Cardiac fibroblast (primary cell): ENCODE measurements at places on chromosomes 4 and X.

DNA sequence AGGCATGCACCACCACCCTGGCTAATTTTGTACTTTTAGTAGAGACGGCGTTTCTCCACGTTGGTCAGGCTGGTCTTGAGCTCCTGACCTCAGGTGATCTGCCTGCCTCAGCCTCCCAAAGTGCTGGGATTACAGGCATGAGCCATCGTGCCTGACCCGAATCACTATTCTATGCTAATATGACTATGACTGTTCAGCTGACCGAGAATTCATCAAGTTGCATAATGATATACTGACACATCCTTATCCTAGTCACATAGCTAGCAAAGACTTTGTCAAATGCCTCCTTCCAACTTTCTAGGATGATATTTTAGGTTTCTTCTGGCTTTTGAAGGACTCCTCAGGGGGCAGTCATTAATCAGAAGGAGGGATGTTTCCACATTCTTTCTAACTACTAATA lies 4.8 kb upstream of the GPM6B start:
- no peak for DNase-seq

GRCh38 chrX:41604177-41604576 lies 84.6 kb upstream of the GPR34 start:
- no peak for DNase-seq

GRCh38 chrX:30270639-30271038 lies 23.7 kb downstream of the MAGEB1 start:
- DNase-seq: no peak

- no peak for DNase-seq
Observed at GRCh38 chr4:81600520-81601357, 129.0 kb upstream of the RASGEF1B start.

GRCh38 chr4:183241322-183241640 lies 78.8 kb downstream of the CLDN22 start:
- peak; percentile 88 for DNase-seq

GRCh38 chr4:76781698-76782595 lies 116.0 kb downstream of the SOWAHB start:
- DNase-seq: peak; percentile 76

DNA sequence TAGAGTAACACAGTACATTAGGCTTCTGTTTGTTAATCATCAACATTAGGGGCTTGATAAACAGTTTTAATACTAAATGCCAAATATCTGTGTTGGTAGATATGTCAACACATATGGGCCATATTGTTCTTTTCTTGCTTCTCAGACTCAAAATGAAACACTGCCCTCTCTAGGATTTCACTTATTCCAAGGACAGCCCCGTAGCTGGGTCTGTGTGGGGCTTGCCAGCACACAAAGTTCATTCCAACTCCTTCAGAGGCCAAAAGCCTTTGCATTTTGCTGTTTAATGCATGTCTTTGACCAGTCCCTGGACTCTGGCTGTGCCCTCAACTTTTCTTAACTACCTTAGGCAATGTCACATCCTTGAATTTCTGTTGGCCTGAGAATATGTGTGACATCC lies 102.0 kb upstream of the ZNF827 start:
- no peak for DNase-seq

GRCh38 chr4:101178731-101179130 lies 168.6 kb downstream of the PPP3CA start:
- DNase-seq: peak; percentile 42

DNA sequence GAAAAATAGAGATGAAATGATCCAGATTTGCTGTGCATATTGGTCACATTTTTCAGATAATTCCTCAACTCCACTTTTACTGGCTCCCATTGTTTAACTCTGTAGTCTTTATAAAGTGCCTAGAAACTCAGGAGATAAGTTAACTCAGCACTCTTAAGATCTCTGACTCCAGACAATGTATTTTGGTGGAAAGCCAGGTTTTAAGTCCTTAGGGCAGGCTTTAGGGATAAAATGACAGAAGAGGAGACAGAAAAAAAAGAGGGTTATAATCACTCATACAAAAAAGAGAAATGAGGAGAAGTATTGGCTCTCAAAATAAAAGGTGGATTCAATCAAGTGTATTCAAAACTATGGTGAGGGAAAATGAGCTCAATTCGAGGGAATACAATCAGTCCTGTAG lies 674.8 kb upstream of the INTU start:
- DNase-seq: no peak

GRCh38 chrX:121781991-121782390 lies 734.6 kb downstream of the GLUD2 start:
- DNase-seq: no peak

DNA sequence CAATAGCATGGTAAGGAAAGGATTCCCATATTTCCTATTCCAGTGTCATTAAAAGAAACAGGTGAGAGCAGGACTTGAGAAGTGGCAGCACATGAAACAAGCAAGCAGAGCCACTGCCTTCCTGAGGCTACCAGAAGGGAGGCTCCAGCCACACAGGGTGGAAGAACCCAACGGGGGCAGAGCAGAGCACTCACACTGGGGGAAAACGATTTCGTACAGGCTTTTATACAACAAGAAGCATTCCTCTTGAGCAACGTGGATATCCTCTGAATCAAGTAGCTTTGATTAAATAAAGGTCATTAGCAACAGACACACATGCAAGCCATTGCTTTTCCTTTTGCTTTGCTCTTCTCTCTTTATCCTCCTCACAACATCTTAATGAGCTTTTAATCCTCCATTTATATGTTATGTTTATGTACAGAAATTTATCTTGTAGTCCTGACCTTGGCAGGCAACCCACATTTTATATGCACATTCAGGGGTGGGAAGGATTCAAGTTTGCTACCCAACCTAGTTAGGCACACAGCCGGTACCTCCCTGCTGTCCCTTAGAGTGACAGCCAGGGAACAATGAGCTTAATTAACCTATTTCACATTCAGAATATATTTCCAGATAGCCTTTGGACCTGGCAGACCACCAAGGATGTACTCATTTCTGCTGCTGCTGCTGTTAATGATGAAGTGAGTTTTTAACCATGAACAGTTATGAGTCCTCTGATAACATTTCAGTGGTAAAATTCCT lies 202.1 kb downstream of the ARHGAP24 start:
- DNase-seq: peak; percentile 10

DNA sequence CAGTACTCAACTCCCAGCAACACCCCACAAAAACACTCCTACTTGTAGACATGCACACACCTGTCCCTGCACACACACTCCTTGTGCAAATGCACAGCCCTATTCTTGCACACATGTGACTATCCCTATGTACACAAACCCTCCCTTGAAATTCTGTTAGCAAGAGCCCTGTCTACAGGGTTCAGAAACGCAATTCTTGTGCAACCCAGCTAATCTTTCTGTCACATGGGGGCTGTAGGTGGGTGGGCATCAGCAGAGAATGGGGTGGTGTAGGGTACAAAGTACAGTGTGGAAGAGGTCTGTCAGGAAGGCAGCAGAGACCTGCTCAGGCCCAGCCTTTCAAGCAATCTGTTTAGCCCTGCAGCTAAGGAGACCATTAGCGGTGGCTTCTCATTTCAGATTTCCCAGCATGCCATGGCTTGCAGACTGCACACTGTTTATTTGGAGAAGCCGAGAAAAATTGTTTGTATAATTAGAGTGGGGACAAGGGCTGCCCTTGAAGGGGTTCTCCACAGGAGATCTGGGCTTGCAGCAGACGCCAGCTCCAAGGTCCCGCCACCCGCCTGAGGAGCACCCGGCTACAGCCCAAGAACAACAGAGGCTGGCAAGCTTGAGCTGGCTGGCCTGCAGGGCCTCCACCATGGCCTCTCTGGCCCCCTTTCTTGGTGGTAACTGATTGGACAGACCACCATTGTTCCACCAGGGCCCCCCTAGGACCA lies 144.0 kb upstream of the PJA1 start:
- DNase-seq: no peak

DNA sequence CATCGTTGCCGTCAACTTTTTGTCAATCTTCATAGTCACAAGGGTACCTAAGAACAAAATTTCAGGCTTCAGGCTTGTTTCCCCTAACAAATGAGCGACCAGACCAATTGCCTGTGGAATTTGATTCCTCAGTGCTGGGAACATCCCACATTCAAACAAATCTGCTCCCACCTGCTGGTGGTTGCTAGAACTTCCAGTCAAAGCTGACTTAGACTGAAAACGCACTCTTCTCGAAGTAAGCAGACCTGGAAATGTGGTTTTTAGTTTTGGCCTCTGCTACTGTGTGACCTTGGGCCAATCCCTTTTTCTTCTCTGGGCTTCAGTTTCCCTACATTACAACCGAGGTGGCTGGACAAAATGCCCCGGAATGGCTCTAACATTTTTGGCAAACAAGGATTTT lies 1.8 kb upstream of the GABRQ start:
- DNase-seq: peak; percentile 70

- DNase-seq: no peak
Observed at GRCh38 chr4:1074077-1074476, 39.3 kb downstream of the RNF212 start.

GRCh38 chrX:71815121-71815905 lies 52.2 kb downstream of the CXorf49B start:
- DNase-seq: no peak

- no peak for DNase-seq
Observed at GRCh38 chr4:54041933-54042332, 22.5 kb downstream of the CHIC2 start.

DNA sequence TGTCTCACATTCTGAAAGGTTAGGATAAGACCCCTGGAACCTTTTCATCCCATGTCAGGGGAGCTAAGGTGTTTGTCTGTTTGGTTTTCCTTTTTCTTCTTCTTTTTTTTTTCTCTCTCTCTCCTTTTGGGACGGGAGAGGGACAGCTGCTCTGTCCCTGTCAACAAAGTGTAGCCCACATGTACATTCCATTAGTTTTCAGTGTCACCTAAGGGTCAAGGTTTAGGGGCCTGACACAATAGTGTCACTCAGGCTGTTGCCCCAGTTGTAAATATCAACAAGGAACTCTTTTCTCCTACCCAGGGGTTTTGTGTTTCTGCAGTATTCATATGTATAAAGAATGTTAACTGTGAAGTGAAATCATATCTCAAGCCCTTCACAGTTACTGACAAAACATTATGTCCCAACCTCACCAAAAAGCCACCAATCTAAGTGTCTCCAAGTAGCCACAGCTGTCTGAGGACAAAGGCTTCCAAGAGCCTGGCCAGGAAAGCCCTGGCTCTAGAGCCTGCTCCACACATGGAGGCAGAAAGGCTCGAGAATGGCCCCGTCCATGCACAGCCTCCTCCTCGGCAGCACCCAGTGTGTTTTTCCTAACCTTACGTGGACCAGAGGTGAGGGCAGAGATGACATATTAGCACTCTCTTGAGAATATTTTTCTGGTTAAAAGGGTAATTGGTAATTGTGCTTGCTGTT lies 9.4 kb downstream of the IRF2 start:
- no peak for DNase-seq

DNA sequence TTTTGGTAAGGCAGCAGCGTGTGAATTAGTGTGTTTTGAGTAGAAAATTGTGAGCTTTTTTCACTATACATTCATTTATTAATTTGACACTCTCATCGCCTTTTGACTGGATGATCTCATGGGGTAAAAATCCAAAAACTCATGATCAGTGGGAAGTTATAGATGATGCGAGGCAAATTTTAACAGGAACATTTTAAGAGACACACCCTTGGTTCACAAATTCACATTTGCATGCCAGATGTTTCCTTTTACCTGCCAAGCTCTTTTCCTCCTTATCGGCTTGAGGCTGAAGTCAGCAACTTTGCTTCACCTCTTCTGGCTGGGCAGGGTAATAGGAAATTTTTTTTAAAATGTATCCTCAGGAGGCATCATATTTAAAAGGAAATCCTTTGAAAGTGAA lies 318.0 kb upstream of the HS3ST1 start:
- DNase-seq: peak; percentile 52

GRCh38 chr4:74374561-74375327 lies 9.8 kb downstream of the EREG start:
- DNase-seq: peak; percentile 98

- DNase-seq: no peak
Observed at GRCh38 chr4:182188622-182189021, 54.6 kb upstream of the TENM3 start.

DNA sequence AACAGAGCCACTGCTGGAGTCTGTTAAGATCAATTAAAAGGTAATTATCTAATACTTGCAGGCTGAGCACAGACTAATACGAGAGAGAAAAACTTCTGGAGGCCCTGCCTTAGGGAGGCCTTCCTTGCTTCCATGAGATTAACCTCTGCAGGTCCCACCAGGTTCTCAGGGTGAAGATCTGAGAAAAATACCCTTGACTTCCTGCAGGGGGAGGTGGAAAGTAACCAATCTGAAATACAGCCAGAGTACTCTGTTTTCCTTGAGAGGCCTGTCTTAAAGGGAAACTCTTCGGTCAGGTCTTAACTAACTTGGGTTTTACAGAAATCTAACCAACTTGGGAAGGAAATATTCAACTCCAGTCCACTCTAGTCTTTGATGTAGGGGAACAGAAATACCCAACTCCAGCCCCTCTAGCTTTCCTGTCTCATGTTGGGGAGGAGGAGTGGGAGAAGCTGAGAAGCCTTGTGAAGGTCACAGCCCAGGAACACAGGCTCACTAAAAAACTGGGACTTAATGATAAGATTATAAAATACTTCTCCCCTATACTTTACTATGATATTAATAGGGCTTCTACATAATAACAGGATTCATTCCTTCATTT lies 77.1 kb downstream of the TBCK start:
- peak; percentile 56 for DNase-seq

DNA sequence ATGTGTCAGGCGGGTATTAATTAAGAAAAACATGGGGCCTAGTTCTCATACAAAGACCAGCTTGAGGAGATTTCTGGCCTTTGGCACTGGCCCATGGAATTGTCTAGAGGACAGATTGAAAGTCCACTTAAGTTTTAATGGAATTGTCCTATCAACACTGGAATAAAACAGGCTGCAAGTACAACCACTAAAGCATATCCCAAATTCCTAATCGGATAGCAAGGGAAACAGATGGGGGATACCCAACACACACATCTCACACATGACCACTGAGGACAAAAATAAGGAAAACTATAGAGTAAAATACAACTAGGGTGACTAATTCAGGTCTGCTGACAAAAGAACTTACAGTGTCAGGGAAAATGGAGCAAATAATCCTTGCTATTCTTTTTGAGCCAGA lies 167.8 kb downstream of the GASK1B start:
- DNase-seq: no peak

DNA sequence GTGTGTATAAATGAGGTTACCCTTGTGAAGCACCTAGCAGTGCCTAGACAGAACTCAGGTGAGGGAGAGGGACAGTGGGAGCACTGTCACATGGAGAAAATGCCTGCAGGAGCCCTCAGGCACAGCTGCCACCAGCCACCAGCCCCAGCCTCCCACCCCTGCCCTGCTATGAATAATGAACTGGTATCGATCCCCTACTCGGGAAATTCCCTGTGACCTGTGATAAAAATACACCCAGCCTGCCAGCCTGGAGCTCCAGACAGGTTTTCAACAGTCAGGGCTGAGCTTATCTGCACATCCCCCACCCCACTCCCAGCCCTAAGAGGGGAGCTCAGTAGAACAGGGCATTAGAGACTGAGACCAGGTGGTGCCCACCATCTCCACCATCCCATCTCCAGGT lies 159.6 kb upstream of the PJA1 start:
- DNase-seq: no peak

GRCh38 chrX:152313529-152314302 lies 137.4 kb downstream of the GABRA3 start:
- DNase-seq: no peak
